ENCODE measurements at places on chromosomes 3 and 15.

DNA sequence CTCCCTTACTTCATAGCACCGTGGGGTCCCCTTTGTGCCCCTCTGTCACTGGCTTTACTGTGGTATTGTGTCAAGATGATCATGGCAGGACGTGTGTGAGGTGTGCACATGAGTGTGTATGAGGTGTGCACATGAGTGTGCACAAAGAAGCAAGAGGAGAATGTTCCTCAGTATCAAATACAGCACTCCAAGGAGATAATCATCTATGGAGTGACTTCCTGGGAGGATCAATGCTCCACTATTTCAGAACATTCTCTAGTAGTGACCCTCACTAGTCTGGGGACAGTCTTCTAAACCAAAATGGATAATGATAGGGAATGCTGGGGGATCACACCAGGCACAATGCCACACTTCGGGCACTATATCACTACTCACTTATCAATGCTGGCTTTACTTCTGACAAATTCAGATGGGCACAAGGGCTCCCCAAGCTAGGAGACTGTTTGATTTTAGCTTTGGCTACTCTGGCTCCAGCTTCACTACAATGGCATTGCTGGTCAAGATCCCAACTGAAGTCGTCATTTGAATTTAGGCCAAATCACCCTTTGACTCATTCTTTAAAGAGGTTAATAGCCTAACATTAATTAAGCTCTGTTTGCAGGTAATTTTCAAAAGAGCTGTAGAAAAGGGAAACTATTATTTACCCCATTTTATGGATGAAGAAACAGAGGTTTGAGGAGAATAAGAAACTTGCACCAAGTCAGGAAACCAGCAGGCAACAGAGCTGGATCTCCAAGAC lies 124.1 kb downstream of the THRB start:
- DNase-seq, result no peak

DNA sequence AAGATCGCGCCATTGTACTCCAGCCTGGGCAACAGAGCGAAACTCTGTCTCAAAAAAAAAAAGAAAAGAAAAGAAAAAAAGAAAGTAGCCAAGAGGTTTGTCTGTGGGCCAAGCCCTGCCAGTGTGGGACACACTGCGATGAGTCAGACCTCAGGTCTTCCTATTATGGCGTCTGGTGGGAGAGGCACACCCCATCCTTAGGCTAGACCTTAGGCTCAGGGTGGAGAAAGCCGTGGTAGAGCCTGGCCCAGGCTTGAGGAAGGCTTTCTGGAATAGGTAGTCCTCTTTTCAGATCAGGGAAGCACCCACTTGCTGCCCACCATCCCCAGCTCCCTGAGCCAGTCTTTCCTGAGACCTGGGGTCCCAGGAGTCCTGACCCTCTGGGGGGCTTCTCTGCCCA lies 6.0 kb downstream of the HEMK1 start:
- DNase-seq, result no peak

DNA sequence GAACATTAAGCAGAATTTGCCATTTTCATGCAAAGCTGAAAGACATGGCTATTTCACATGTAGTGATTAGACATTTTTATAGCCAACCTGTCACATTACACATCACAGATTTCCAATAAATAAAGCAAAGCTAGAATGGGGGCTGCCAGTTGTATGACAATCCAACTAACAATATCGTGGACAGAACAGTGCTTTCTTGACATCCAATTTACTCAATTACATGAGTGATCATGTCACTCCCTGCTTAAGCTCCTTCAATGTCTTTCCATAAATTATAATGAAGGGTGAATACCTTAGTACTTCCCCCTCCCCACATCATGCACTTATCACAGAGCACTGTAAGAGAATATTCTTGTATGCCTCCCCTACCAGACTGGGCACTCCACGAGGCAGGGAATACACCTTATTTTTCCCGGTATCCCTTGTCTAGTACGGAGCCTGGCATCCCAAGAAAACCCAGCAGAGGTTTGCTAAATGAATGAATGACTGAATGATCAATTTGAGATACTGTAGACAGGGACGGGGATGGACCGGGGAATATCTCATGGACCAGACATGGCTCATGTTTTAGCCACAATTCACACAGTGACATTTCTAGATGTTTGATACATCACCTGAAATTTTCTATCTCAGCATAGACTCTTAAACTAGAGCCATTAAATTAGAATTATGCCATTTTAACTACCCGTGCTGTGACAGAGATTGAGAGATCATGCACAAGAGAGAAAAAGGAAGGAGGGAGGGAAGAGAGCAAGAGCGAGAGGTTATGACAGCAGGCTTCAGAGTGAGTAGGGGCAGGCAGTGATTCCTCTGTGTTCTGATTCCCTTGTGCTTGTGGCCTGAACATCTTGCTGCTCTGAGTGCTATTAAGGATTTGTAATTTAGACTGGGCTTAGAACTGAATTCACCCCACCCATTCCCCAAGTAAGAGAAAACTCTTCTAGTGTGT lies 77.7 kb downstream of the EPHB1 start:
- no peak for DNase-seq

DNA sequence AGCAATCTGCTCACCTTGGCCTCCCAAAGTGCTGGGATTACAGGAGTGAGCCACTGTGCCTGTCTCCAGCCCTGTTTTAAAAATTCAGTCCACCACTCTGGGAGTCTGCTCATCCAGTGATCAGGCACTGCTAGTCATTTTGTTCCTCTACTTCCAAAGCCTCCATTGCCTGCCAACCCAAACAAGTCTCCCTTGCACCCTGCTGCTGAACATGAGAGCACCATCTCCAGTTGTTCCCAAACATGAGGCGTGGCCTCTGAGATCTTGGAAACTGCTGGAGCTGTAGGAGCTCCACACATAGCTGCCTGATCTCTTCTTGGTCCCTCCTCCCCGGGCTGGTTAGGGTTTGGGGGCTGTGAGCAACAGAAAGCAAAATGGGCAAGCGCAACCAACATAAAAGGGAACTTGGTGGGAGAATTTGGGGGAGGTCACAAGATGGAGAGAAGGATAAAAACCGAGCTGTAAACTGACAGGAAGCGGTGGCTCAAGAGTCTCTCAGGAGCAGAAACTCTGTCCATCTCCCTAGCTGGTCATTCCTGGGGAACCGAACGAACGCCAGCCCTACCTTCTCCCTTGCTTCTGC lies 49.6 kb upstream of the TLE3 start:
- DNase-seq, result no peak

GRCh38 chr3:77468626-77469020 lies 428.7 kb downstream of the ROBO2 start:
- no peak for DNase-seq

DNA sequence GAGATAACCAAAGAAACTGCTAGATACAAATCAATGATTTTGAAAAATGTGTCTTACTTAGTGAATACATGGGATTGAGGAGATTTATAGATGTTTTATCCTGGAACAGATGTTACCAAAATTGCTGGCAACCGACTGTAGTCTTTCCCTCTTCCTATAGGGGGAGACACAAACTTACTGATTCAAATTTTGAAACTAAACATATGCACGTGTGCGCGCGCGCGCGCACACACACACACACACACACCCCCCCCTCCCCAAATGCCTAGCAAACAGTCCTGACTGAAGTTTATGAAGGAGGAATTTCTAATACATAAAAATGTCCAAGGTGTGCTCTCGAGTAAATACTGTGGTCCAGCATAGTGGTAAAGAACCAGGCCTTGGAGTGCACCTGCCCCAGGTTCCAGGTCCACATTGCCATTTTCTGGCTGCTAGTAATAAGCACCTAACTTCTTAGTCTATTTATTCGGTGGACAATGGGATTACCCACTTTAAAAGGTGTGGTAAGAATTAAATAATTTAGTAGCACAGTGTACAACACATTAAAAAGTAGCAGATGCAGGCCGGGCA lies 18.5 kb upstream of the C3orf62 start:
- DNase-seq, result no peak

- no peak for DNase-seq
Observed at GRCh38 chr15:36863570-36863969, 236.8 kb downstream of the MEIS2 start.

GRCh38 chr3:72903004-72903403 lies 15.2 kb downstream of the GXYLT2 start:
- no peak for DNase-seq

- DNase-seq, result no peak
Observed at GRCh38 chr3:66255865-66256264, 35.1 kb downstream of the SLC25A26 start.

- DNase-seq, result no peak
Observed at GRCh38 chr15:38733331-38733730, 168.7 kb upstream of the RASGRP1 start.

DNA sequence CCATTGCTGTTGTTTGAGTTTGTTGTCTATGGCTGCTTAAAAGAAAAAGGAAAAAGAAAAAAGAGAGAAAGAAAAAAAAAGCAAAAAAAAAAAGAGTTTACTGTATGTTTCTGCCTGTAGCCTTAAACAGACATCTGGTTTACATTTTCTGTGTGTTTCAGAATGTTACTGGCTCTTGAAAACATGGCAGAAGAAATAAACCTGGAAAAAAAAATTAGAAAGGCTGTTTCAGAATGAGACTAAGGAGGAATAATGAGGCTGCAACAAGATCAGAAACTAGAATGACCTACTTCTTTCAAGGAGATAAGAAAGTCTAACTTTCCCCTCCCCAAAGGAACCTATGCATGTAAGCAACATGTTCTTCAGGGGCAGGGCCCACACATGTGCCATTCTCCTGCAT lies 292.1 kb downstream of the DIPK2A start:
- DNase-seq, result no peak

GRCh38 chr3:128503164-128503651 lies 10.2 kb upstream of the GATA2 start:
- no peak for DNase-seq
